Fibroblast of skin of back (primary cell): ENCODE measurements at places on chromosomes 4 and X.

DNA sequence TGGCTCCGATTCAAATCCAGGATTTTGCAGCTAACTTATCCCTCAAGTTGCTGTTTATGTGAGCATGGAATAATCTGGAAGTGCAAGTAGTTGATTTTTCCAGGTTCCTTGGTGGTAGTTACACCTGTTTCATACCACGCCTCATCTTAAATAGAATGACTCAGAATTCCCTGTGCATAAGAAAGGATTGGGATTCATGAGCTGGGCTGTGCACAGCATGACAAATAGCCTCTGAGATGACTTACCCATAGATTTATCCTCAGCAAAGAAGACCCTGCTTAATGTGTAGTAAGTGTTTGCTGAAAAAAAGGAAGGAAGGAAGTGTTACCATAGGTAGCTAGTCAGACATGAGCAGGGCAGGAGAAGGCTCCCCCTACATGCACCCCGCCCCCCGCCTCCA is 777.7 kb upstream of the ADGRL3 start:
- no peak for DNase-seq

- DNase-seq = no peak
Measured at GRCh38 chr4:83605744-83606172, 69.8 kb downstream of the GPAT3 start.

DNA sequence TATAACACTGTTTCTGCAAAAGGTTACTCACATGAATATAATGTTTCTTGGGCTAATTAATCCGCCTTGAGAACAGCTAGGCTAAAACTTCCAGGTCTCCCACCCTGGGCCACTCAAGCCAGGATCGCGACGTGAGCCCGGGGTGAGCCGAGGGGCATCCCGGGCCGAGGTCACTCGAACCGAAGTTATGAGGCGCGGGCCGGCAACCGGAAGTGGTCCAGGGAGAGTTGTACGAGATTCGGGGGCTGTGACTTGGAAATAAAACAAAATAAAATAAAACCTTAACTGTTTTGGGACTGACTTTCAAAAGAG is 317 bp downstream of the CMC4 start:
- DNase-seq = no peak

DNA sequence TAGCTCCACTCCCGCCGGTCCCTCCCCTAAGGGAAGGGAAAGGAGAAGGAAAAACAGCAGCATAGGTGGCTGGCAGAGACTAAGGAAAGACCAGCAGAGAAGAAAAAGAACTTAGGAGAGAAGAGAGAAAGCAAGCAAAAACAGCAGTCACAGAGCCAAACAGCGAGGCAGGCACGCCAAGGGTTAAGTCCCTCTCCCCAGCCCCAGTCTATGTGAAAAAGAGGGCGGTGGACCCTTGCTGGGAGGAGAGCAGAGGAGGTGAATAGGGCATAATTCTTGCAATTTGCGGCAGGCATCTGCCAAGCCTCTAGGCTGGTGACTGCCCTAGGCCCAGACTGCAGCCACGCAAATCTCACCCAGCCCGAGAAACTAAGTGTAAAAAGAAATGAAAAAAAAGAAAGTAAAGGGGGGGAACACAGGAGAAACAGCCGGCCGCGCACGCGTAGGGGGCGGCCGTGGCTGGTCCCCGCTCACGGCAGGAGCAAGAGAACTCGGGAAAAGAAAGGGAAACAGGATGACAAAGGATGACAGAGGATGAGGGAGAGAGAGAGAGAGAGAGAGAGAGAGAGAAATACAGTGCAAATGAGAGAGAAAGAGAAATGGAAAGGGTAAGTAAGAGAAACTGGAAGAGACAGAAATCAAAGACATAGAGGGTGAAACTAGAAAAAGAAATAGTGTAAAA is 48.6 kb downstream of the MAGEA9 start:
- peak; percentile 27 for DNase-seq

DNA sequence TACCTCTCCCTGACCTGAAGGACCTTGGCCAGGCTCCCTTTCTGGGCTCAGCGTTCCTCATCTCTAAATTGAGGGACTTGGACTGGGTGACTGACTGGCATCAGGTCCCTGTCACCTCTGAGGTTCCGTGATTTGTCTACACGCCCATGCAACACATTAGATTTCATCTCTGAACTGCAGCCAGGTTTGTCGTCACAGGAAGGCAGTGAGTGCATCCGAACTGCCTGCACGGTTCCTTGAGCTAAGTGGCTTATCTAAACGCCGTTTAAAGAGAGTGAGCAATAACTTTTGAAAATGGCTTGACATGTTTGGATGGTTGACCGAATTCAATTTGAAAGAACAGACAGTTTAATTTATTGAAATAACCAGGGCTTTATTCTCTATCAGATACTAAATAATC is 70.1 kb downstream of the PCYT1B start:
- no peak for DNase-seq

GRCh38 chr4:82630079-82630478 is 68.3 kb upstream of the TMEM150C start:
- DNase-seq = no peak

DNA sequence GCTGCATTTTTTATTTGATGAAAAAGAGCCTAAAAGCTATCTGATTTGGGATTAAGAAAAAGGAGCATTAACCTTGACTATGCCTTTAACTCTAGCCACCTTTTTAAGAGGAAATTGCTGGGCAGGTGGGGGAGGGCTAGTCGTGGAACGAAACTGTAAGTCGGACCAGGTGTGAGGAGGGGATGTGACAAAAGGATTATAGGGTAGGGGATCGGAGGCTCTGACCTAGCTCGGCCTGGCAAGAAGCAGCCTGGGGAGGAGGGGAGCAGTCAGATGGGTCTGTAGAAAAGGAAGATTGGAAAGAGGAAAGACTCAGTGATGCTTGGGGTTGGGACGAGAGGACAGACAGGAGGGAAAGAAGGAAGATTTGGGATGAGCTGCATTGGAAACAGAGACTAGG is 21.1 kb upstream of the SPCS3 start:
- no peak for DNase-seq

DNA sequence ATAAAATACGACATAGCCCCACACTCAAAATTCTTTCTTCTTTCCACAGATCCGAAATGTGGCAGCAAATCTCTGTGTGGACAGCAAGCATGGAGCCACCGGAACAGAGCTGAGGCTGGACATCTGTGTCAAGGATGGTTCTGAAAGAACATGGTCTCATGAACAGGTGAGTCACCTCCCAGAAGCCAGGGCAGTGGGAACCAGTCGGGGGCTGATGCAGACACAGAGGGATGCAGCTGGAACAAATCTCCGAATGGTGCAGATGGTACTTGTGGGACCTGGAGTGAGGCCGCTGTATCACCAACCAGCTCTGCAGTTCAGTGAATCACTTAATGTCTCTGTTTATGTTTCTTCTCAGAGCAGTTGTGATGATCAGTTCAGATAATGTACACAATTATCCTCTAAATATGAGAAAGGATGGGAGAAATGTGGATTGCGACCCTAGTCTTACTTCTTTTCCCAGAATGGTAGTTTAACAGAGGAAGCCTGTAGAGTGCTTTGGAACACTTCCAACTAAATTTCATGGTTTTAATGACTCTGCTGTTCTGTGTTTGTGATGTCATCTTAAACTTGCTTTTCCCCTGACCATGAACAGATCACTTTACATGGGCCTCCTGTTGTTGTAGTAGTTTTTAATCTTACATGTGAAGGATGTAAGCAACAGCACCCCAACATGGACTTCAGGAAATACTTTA is 159.3 kb upstream of the GALNT7 start:
- no peak for DNase-seq

GRCh38 chrX:53354669-53355068 is 67.8 kb downstream of the SMC1A start:
- no peak for DNase-seq

- DNase-seq = peak; percentile 12
Measured at GRCh38 chrX:100895365-100896075, 21.4 kb upstream of the NOX1 start.

DNA sequence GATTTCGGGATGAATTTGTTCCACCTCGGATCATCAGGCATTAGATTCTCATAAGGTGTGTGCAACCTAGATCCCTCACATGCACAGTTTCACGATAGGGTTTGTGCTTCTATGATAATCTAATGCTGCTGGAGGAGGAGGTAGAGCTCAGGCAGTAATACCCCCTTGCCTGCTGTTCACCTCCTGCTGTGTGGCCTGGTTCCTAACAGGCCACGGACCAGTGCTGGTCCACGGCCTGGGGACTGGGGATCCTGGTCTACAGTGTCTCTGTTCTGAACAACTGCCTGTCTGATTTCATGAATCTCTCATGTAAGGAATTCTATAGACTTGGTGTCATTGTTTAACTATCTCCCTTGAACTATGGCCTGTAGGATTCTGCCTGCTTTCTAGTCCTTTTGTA is 269.9 kb downstream of the SPRY1 start:
- no peak for DNase-seq

GRCh38 chrX:8939322-8939721 is 94.6 kb downstream of the FAM9B start:
- DNase-seq = no peak

DNA sequence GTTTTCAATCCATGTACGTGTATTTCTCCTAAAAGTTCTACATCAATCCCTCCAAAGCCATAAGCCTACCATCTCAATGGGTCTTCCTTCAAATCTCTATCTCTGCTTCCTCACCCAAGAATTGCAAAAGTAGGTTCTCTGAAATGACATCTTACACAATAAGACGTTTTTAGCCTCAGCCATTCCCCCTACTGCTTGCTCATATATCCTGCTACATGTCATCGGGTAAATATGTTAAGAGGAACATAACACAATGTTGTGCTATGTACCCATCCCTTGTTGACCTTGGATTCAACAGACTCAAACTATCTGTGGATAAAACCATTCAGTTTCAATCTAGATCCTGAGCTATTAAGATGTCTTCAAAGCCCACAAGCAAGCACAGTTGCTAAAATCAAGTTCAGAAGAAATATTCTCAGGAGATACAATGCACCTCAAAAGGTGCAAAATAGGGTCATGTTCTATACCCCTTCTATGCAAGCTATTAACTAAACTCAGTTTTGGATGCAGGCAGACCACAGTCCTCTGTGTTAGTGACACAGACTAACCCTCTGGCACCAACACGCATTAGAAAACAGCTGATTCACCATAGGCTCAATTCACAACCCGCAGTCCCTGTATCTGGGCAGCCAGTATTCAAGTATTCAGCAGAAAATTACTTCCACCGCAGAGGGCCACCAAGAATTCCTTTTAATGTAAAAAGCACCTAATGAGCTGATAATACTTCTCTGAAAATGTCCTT is 56.8 kb downstream of the CD99L2 start:
- DNase-seq = peak; percentile 21

GRCh38 chrX:41435708-41436107 is 11.4 kb upstream of the NYX start:
- DNase-seq = no peak

GRCh38 chrX:57367649-57368048 is 81.1 kb downstream of the FAAH2 start:
- no peak for DNase-seq

- DNase-seq = no peak
Measured at GRCh38 chr4:57064120-57064519, 46.1 kb downstream of the IGFBP7 start.

DNA sequence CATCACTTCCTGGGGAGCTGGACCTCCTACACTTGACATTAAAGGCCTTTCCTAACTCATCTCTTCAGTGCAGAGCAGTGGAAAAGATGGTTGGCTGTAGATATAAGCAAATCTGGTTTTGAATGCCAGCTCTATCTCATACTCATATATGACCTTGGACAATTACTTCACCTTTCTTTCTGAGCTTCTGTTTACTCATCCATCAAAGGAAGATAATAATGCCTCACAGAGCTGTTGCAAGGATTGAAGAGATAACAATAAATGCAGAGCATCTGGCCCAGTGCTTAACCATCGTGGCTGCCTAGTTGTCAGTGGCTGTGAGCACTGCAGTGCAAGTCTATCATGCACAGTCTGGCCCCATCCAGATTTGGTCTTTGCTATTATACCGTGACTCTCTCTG is 148.1 kb upstream of the EOLA2 start:
- no peak for DNase-seq

DNA sequence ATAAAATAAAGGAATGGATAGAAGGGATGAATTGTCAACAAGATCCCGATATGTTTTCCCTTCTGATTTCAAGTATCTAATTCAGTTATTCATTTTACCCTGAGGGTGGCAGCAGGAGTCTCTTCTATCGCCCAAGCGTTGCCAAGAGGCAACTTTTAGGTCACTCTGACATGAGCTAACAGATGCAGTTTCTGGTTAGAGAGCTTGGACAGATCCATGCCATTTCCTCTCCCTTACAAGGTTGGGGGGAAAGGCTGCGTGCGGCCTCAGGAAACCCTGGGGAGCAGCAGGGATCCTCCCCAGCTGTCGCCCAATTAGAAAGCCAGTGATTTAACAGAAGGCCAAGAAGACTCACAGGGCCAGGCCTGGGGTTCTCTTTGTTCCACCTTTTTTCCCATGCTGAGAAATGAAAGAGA is 35.3 kb upstream of the WAS start:
- peak; percentile 49 for DNase-seq

DNA sequence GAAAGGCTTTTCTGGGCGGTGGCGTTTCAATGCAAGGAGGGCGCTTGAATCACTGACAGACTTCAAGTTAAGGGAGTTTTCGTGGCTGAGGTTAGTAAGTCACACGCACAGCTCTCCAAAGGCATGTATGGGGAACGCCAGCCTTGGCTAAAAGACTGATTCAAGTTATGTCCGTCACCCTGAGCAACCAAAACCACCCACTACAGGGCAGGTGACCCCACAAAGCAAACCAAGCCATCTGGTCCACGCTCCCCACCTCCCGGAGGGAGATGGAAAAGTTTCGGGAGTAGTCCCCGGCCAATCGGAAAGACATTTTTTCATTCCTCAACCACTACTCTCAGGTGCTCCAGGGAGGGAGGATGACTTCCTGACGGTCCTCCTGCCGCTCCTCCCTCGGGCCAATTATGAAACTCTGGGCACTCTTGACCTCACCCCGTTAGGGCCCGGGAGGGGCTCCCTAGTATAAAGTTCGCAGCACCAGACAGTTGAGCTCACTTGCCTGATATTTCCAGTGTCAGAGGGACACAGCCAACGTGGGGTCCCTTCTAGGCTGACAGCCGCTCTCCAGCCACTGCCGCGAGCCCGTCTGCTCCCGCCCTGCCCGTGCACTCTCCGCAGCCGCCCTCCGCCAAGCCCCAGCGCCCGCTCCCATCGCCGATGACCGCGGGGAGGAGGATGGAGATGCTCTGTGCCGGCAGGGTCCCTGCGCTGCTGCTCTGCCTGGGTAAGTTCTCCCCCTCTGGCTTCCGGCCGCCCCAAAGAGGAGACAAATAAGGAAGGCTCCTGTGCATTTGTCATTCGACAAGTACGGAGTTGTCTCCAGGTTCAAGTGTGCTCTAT is at the start of gene EREG:
Gene EREG (plus strand): TSS at position 494 of the 840 bp plus-strand sequence. CDS start 164 bp downstream, at position 658.
- peak; percentile 36 for DNase-seq

GRCh38 chrX:112012360-112012759 is 70.2 kb downstream of the TRPC5 start:
- no peak for DNase-seq

- peak; percentile 96 for DNase-seq
Measured at GRCh38 chr4:15893962-15894361, 44.6 kb downstream of the FGFBP1 start.

GRCh38 chrX:122771933-122772332 is 412.1 kb upstream of the GRIA3 start:
- DNase-seq = no peak

DNA sequence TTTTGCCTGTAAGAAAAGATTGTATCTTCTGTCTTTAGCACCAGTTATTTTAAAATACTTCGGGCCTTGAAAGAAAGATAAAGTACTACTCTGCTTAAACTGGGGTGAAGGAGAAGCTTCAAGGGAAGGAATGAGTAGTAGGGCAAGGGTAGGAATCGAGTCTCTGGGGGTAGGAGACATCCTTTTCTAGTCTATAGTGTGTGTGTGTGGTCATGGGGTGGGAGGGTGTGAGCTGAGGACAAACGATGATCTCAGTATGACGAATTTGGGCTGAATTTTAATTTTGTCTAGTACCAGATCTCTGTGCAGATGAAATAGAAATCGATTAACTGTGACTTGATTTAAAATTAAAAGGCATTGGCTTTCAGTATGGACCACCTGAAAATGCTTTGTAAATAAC is 3.3 kb upstream of the MYOZ2 start:
- DNase-seq = peak; percentile 16
